ENCODE measurements at places on chromosomes 11 and 22. TPM values are rescaled to one million over a fixed set of nuclear protein-coding genes. Genes with fewer than 3 reads are reported as not detected.

Gene KCNQ1OT1
- total RNA-seq, result 1.5 TPM

Gene UBASH3B
- total RNA-seq, result 178 TPM

Gene TMPRSS5
- 1.4 TPM for total RNA-seq

Gene MN1
- total RNA-seq, result 3.1 TPM

Gene KLHL35
- total RNA-seq, result 6.6 TPM

Gene APOA5
- not detected for total RNA-seq

Gene SSTR3
- not detected for total RNA-seq

Gene SMTNL1
- not detected for total RNA-seq

Gene PRODH
- total RNA-seq, result 0.84 TPM

Gene ARHGAP20
- not detected for total RNA-seq

Gene TNNI2
- not detected for total RNA-seq

Gene ART1
- not detected for total RNA-seq

Gene F2
- total RNA-seq, result not detected

Gene RBMXL2
- 0.15 TPM for total RNA-seq

Data from PC-3 (cell line).